ENCODE measurements at places on chromosomes 5 and 9. TPM values are rescaled to one million over a fixed set of nuclear protein-coding genes. Genes with fewer than 3 reads are reported as not detected.
A peak's percentile ranks its signal among the peaks of the same experiment; 100 is the strongest.

- no peak for DNase-seq
Observed at GRCh38 chr5:40939753-40940152, 30.5 kb downstream of the C7 start.

GRCh38 chr9:81473708-81474107 lies 215.6 kb downstream of the TLE1 start:
- DNase-seq: no peak

GRCh38 chr5:160452036-160452435 lies 30.4 kb downstream of the PTTG1 start:
- no peak for DNase-seq

DNA sequence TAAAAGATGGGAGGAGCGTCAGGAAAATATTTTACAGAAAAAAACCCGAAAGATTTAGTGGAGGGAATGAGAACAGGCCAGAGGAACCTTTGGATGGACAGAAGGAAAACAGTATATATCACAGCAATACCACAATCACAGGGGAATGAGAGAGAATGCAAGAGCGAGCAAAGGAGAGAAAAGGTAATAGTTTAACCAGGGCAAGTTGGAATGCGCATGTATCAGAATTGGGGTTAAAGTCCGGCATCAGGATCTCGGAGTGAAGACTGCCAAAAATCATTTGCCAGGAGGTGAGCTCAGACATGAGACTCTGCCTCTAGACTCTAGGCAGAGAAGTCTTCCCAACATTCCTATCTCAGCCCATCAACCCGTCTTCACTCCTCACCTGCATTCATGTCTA lies 36.8 kb downstream of the PCDHGC5 start:
- no peak for DNase-seq

DNA sequence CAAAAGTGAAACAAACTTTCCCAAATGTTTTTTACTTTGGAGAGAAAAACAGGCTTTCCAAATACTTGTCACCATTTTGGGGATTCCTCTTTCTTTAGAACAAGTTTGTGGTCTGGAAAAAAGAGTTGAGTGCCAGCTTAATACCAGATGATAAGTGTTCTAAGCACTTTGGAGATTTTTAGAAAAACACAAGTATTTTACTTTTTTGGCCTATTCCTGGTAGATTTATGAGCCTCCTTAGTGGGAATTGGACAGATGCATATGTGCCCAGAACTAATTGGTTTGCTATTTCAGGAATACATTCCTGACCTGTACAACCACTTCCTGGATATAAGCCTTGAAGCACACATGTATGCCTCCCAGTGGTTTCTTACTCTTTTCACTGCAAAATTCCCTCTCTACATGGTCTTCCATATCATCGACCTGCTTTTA lies 40.5 kb downstream of the GPR21 start:
- no peak for DNase-seq

GRCh38 chr9:92189782-92190535 lies 74.7 kb upstream of the SPTLC1 start:
- DNase-seq: no peak

DNA sequence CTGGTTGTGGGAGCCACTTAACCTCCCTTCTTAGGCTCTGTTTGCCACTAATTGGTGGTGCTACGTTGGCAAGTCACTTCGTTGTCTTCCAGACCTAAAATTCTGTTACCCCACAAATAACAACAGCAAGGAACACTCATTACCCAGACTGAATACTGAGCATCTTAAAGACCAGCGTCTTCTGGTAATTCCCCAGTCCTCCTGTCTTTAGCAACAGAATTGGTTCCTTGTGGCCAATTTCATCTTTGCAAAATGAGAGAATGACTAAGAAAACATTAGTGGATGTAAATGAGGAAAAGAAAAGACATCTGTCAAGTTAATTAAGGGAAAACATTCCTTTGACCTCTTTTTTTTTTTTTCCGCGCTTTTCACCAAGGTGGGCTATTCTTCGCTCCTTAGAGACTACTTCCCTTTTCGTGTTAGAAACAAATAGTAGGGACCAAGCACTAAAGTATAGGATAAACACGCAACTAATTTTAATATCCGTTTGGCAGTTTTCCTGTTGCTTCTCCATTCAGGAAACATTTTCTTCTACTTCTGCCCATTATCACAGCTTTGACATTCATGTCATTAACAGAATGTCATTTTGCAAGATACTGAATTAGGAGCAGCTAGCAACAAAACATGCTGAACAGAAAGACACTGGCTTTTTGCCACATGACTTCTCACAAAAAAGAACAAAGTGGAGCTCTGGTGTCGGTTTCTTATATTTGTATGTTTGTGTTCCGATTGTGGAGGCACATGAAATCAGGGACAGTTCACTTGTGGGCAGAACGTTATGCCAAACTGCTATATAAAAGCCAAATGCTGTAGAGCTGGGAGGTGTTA lies 154.2 kb downstream of the CD180 start:
- no peak for DNase-seq

DNA sequence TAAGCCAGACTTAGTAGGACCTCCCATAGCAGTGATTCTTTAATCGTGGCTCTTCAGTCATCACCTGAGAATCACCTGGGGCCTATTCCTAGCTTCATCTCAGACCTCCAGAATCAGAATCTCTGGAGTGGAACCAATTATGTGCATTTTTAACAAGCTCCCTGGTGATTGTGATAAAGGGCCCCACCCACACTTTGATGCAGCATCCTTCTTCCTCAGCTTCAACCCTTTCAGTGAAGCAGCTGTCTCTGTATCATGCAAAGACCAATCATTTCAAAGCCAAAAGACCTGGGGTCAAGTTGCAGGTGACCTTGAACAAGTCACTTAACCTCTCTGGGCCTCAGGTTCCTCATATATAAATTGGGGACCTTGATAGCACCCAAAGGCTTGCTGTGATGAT lies 17.1 kb downstream of the FBXO10 start:
- DNase-seq: no peak

DNA sequence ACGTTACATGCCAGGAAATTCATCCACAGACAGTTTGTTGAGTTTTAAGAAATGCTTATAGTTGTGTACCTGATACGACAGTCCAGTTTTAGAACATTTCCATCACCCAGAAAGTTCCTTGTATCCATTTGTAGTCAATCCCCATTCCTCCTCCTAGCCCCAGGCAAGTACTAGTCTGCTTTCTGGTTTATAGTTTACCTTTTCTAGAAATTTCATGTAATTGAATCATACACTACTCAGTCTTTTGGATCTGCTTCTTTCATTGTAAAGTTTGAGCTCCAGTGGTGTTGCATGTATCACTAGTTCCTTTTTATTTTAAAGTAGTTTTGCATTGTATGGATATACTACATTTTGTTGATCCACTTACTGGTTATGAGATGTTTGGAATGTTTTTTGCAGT lies 291.2 kb downstream of the AOPEP start:
- DNase-seq: no peak

- no peak for DNase-seq
Observed at GRCh38 chr9:18456624-18457237, 17.2 kb upstream of the ADAMTSL1 start.

DNA sequence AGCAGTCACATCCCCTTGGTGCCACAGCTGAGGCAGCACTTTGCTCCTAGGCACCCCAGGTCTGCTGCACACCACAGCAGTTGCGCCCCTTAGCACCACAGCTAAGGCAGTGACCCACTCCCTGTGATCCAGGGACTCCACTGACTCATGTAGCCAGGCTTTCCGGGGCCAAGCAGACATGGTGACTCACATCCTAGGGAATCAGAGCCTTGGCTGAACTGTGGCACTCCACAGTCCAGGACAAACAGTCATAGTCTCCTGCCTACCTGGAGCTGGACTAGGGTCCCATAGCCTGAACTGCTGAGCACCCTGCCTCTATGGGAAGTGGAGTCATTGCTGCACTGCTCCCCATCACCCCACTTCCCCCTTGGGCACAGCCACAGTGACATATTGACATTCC lies 338.7 kb downstream of the NPR3 start:
- no peak for DNase-seq

- DNase-seq: peak; percentile 50
Observed at GRCh38 chr9:109537288-109537687, 39.2 kb upstream of the PTPN3 start.

DNA sequence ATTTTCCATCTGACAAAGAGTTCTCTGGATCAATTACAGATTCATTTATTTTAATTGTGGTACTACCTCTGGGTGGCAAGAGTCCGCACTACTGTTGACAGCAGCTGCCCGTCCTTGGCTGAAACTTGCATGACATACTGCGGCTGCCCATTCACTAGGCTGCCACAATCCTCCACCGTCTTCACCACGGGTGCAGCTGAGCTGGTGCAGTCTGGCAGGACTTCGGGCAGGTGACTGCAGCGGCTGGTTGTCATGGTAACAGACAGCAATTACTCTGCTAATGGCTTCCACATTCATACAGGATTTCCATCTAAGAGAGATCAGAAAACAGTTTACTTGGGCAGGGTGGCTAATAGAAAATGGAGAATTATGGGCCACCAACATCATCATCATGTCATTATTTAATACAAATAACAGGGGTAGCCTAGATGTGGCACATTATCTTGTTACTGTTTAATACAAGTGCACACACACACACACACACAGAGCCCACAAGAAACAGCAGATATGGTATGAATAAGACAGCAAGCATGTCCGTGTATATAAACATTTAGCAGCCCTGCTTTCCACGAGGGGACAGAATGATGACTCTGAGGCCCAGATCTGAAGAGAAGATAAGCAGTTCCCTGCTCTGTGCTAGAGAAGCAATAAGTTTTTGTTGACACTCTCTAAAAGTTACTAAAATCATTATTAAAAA lies 112.3 kb downstream of the MARCHF3 start:
- DNase-seq: no peak

- no peak for DNase-seq
Observed at GRCh38 chr5:97250113-97250512, 67.1 kb upstream of the RIOK2 start.

DNA sequence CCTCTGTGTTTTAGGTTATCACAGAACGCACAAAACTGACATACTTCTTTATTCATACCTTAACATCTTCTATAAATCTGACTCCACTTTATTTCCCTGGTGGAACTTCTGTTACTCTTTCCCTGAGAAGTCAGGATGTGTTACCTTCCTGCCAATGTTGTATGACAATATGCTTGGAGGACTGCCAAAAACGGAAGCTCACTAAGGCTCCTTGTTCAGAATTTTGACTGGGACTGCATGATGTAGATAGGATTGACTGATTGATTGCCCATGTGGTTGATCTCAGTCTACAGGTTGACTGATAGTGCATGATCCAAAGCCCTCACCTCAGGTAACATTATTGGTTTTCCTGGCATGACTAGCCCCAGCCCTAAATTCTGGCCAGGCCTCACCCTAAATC lies 319.4 kb downstream of the TLR4 start:
- no peak for DNase-seq

Gene KIAA1958
- 2.9 TPM for total RNA-seq

Gene CDX1
- not detected for total RNA-seq

Gene ADAM19
- total RNA-seq: 3.6 TPM

Gene TAF1L
- not detected for total RNA-seq

Gene CCDC171
- 8.8 TPM for total RNA-seq

All from breast epithelium (tissue), 4 donors.